ENCODE measurements at places on chromosomes 5 and 9.

GRCh38 chr9:126454215-126454614, 127.6 kb downstream of the MVB12B start:
- DNase-seq, result no peak

DNA sequence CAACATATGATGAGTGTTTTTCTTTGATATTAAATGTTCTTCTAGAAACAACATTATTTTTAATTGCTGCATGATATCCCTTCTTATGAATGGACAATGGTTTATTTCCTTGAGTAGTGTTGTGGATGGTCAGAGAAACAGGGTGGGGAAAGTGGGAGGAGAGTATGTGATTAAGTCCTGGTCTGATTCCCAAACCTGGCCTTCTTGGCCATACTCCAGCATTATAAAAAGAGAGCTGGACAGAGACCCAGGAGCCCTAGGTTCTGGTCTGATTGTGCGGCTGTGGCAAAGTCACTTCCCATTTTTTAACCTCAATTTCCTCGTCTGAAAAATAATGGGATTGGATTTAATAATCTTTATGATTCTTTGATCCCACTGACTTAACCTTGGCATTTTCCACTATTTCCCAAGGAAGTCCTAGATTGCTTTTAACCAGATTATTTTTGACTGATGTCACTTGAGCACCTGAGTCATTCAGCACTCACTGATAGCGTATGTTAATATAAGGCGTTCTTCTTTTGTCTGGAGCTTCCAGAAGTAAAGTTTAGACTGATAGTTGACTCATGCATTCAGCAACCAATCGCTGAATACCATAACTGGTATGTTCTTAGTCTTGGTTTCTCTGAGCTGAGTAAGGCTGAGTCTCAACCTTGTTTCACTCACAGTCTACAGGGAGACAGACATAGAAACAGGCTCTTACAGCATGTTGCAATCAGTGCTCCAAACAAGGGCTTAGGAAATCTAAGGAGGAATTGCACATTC, 26.2 kb downstream of the OSMR start:
- no peak for DNase-seq

- no peak for DNase-seq
Observed at GRCh38 chr9:2697492-2697891, 19.8 kb upstream of the KCNV2 start.

DNA sequence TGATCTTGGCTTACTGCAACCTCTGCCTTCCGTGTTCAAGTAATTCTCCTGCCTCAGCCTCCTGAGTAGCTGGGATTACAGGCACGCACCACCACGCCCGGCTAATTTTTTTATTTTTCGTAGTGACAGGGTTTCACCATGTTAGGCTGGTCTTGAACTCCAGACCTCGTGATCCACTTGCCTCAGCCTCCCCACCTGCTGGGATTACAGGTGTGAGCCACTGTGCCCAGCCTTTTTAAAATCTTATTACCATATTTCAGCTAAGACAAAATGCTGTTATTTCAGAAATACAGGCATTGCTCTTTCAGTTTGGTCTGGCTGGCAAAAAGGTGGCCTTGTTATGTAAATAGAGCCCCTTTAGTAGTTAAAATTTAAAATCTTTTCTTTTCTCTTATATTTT, 46.9 kb upstream of the GLDC start:
- no peak for DNase-seq
